Retina (tissue), 1 donor: ENCODE measurements at places on chromosomes 6 and 20.

- no peak for DNase-seq
These were observed 6.6 kb upstream of the SOX18 start for GRCh38 chr20:64055893-64056638.

GRCh38 chr6:94215552-94215951 is 796.2 kb upstream of the EPHA7 start:
- no peak for DNase-seq

GRCh38 chr20:22446613-22447446 is 137.5 kb downstream of the FOXA2 start:
- DNase-seq, result no peak

DNA sequence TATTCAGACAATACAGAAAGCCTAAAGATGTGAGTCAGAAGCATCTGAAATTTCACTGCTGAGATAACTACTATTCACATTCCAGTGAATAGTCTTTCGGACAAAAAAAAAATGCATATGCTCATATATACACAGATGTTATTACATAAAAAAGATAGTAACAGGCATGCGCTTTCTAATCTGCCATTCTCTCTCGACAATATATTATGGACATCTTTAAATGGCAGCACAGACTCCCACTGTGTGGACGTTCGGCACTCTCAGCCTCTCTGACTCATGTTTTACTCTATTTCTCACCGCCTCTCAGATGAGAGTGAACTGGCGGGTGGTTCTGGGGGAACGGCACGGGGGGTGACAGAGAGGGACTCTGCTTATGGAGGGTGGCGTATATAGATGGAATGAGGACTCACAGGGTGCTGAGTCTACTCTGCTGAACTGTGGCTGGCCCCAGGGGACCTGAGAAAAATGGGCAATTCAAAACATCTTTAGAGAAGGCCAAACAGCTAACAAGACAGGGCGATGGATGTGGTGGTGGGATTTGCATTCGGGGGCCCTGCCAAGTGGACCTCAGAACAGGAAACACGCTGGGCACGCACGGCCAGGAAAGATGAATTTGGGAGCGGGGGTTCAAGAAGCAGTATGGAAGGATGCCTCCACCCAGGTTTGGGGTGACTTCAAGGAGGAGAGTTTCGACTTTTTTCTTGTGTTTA is 68.9 kb downstream of the MDGA1 start:
- DNase-seq, result no peak

DNA sequence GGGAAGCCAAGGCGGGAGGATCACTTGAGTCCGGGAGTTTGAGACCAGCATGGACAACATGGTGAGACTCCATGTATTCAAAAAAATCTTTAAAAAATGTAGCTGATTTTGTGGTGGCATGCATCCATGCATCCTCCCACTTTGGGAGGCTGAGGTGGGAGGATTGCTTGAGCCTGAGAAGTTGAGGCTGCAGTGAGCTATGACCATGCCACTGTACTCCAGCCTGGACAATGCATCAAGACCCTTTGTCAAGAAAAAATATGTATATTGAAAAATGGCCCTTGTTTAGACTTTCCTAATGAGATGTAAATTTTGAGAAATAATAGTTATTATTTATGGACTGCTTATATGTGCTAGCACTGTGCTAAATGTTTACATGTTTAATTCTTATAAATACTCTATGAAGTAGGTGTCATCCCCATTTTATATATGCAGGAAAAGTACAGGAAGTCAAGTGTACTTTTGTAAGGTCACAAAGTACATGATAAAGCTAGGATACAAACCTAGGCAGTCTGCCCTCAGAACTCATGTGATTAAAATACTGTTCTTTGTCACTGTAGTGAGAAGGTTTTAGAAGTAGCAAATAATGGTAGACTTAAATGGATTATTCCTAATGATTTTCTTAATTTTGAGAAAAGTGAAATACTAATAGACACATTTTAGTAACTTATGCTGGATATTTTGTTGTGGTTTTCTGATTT is 58.8 kb downstream of the ITCH start:
- DNase-seq, result no peak

- peak; percentile 38 for DNase-seq
These were observed 75.3 kb downstream of the TCP11 start for GRCh38 chr6:35065870-35066269.

DNA sequence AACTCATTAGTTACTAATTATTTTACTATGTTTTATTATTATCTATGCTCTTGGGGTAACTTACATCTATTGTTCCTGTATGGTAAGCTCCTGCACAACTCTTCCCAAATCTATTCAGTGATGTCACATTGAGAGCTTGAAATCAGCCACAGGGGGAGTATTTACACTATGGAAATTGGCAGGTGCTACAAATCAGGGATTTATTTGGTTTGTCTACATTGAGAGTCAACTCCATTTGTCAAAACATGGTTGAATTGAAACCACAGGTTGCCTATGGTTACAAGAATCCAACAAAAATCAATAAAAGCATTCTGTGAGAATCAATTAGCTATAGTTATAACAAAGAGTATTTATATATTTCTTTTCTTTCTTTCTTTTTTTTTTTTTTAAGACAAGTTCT is 3.9 kb upstream of the FITM2 start:
- no peak for DNase-seq

GRCh38 chr6:127813699-127814027 is 87.2 kb downstream of the THEMIS start:
- no peak for DNase-seq

- peak; percentile 72 for DNase-seq
These were observed 19.3 kb upstream of the NEDD9 start for GRCh38 chr6:11251553-11252360.

- DNase-seq, result no peak
These were observed 90.9 kb downstream of the FOXO3 start for GRCh38 chr6:108651340-108652227.

DNA sequence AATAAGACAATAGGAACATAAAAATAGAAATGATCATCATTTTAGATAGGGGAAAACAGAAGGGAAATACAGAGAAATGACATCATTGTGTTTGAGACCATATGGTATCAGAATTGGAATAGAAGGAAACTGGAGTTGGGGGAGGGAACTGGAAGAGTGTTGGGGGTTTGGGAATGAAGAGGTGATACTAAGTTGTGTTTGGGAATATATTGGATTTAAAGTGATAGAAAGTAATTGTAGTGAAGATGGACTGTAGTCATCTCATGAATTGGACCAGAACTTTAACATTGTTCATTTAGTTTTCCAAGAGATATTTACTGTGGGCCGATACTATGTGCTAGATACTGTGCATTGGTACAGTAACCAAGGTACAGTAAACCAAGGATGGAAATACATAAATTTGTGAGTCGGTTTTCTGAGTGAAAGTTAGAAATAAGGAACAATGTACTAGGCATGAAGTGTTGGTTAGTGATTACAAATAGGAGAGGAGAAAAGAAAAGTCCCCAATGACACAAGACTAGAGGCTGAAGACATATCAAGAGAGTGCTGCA is 32.3 kb downstream of the KCNQ5 start:
- no peak for DNase-seq

GRCh38 chr6:142367501-142368018 is 65.8 kb downstream of the ADGRG6 start:
- DNase-seq, result no peak

GRCh38 chr6:1945235-1945832 is 300.1 kb downstream of the GMDS start:
- no peak for DNase-seq

DNA sequence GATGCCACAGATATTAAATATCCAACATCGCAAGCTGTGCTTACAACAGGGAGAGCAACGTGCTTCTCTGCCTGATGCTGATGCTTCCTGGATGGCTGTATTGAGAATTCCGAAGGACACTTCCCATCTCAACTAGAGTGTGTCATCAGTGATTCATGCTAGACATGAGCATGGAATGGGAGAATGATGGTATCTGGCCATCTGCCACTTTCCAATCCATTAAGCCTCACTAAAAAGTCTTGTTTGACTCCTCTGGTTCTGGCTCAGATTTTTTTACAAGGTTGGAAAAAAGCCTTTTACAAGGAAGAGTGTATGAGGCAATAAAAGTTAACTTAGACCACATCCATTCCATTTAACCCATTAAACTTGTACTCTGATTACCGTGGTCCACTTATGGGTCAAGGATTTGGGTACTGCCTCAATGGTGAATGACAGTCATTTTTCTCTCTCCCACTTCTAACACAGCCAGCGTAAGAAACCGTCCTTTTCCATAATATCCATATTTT is 265.3 kb downstream of the UST start:
- DNase-seq, result no peak

DNA sequence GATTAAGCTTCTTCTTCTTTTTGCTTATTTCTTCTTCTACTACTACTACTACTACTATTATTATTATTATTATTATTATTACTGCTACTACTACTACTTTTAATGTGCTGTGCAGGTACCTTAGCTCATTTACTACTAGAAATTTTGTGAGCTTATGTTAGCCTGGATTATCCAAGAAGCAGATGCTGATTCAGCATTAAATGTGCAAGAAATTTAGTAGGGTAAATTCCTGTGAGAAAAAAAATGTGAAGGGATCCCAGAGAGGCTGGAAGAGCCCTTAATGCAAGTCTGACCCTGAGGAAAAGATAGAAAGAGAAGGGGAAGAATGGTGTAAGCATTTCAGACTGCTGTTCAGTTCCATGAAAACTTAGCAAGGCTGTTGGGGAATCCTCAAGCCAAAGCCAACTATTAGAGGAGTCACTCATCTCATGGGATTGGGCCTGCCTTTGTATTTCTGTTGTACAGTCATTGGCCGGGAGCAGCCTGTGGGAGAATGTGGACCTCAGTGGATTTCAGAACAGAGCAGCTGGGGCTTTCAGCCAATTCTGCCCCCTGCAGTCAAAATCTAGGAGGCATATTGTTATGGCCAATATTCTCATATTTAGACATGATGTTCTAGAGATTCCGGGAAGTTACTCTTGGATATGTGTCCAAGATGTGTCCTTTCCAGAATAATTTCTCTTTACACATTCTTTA is 37.2 kb upstream of the TSPYL1 start:
- DNase-seq, result no peak

- DNase-seq, result no peak
These were observed 256.4 kb downstream of the GMPR start for GRCh38 chr6:16494793-16495192.

DNA sequence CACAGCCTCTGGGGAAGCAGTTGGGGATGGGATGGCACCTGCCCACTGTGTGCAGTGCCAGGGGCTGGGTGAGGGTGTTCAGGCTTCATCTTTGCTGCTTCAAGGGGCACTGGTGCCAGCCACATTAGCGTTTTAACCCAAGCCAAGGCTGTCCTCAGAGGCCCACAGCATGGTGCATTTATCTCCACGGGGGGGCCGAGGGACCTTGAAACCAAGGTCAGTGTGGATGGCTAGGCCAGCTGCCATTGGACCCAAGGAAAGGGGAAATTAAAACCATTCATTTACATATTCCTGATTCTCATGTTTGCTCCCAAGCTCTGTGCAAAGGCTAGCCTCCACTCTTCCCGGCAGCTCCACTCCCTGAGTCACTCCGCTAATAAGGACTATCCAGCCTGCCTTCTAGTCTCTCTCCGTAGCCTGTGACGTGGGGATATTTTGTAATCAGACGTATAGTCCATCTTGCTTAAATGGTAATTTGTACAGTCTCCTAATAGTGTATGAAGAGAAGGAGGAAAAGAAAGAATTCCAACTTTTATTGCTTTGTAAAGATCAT is 197.1 kb downstream of the CDH4 start:
- no peak for DNase-seq

DNA sequence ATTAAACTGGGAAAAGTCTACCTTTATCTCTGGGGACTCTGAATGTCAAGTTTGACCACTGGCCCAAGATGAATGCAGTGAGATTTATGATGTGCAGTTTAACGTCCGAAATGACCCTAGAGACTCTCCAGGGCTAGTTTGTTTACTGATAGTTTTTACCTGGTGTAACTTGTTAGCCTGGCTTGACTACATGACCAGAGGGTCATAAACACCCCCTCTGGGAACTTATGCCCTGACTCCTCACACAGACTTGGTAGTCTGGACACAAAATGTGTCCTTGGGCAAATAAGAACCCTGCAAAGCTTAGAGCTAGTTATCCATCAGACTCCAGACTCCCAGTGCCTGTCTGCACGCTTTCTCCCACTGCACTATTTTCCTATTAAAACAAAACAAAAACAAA is 606.5 kb downstream of the HACE1 start:
- DNase-seq, result no peak

DNA sequence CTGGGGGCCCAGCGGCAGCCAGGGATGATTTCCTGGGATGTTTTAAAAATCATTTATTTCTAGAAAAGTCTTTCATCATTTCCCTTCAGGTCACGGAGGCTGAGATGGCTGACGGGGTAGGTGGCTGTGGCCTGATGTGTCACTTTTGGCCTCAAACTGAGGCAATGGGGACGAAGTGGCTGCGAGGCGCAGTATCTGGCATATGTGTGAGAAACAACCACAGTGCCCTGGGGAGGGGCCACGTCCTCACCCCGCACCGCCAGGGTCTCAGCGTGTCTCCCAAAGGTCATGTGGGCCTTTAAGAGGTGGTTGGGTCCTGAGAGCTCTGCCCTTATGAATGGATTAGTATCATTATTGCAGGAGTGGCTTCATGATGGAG is 120.0 kb downstream of the CEBPB start:
- DNase-seq, result no peak

DNA sequence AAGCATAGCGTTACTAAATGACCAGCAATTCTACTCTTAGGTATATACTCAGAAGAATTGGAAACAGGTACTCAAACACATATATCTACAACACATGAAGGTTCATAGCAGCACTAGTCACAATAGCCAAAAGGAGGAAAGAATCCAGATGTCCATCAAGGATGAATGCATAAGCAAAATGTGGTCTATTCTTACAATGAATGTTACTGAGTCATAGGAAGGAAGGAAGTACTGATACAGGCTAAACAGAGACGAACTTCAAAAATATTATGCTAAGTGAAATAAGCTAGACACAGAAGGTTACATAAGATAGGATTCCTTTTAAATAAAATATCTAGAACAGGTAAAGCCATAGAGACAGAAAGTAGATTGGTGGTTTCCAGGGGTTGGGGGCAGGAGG is 93.5 kb downstream of the MAP3K7 start:
- DNase-seq, result no peak

DNA sequence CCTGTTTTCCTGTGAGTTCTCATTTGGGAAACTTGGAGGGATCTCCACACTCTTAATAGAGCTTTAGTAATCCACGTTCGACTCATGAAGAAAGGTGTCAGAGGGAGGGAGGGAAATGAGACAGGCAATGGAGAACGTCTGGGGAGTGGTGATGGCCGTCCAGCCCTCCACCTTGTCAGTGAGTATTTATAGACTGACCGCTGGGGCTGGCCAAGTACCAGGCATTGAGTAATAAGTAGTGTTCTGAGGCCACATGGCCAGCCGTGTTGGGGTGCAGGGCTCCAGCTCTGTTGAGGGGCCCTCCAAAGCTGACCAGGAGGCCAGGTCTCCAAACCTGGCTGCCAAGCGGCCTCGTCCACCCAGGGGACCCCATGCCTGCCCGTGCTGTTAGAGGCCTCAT is 11.3 kb upstream of the DSN1 start:
- no peak for DNase-seq

GRCh38 chr20:62307226-62308101 is 4.7 kb downstream of the ADRM1 start:
- DNase-seq, result no peak

DNA sequence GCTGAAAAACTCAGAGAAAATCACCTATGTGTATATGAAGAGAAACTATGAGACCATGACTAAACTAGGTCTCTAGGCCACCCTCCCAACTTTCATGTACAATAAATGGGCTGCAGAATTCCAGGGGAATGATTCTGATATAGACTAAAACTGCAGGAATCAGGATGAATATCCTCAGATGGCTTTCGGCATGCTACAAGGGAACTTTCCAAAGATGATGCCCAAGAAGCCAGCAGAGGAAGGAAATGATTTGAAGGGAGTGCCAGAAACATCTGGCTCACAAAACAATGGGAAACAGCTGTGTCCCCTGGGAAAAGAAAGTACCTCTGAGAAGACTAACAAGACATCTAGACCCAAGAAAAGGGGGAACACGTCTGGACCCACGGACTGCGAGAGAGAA is 41.1 kb downstream of the PLN start:
- no peak for DNase-seq
